ENCODE measurements at places on chromosomes 11 and 22.
A peak's percentile ranks its signal among the peaks of the same experiment; 100 is the strongest.

GRCh38 chr11:61416941-61417340, 12.8 kb downstream of the CPSF7 start:
- no peak for DNase-seq

DNA sequence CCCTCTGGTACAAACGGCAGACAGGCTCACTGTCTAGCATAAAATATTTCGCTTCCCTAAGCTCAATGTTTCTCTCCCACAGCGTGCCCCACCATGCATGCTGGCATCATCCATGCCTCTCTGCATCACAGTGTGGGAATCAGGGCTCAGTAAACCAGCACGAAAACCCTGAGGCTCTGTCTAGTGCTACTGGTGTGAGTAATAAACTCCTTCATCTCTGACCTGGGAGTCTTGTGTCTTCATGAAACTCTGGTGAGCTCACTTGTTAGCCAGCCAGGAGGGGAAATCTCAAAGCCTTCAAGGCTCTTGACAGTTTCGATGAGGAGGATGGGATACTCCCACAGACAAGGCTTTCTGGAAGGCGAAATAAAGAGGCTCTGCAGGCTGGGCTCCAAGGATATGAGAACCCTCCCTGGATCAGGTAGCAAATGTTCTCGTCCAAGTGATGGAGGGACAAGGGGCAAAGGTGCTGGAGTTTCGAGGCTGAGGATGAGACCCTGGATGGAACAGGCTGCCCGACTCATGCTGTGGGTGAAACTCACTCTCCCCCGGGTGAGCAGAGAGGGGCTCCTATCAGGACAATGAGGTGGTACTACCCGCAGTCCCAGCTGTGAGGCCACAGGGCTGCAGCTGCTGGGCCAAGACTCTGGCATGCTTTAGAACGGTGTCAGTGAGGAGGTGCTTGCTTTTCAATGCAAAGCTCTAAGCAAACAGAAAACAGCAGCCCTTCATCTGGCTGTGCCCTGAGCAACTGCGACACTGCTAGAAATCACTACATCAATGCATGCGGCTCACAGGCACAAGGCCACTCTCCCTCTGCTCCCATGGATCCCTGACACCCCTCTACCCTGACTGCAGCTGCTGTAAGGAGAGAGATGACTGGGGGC, 69.3 kb downstream of the SHANK2 start:
- DNase-seq: no peak

- no peak for DNase-seq
Observed at GRCh38 chr11:100821198-100821597, 134.1 kb downstream of the ARHGAP42 start.

DNA sequence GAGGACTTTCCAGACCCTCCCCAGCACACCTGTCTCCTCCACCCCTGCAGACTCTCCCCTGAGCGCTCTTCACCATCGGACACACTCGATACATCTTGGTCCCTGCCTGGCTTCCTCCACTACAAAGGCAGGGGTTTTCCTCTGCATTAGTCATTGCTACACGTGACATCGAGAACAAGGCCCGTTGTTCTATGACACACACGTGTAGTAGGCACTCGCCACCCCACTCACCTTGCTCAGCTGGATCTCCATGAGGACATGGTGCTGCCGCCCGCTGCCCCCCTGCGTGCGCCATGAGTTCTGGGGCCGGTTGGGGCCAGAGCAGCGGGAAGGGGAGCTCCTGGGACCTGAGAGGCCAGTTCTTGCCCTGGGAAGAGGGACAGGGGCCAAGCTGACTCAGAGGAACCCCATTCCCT, 16.7 kb downstream of the ATG2A start:
- peak; percentile 75 for DNase-seq

DNA sequence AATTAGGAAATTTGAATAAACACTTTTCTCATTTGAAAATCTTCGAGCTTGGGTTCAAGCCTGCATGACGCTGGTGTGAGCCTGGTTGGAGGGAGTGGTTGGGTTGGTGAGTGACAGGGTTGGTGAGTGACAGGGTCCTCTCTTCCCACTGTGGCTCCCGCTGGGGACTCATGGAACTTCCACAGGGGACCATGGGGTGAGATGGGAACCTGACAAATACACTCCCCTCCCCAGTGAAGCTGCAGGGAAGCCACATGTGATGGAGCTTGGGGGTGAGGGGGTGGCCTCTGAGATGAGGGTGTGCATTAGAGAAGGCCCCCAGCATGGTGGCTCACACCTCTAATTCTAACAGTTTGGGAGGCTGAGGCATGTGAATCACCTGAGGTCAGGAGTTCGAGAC, 66.8 kb downstream of the RTL6 start:
- DNase-seq: no peak

GRCh38 chr11:44711787-44712608, 14.8 kb upstream of the TSPAN18 start:
- no peak for DNase-seq

- DNase-seq: no peak
Observed at GRCh38 chr11:110891411-110891810, 179.2 kb upstream of the ARHGAP20 start.

GRCh38 chr11:102626676-102627075, 1.5 kb upstream of the MMP20 start:
- DNase-seq: no peak

DNA sequence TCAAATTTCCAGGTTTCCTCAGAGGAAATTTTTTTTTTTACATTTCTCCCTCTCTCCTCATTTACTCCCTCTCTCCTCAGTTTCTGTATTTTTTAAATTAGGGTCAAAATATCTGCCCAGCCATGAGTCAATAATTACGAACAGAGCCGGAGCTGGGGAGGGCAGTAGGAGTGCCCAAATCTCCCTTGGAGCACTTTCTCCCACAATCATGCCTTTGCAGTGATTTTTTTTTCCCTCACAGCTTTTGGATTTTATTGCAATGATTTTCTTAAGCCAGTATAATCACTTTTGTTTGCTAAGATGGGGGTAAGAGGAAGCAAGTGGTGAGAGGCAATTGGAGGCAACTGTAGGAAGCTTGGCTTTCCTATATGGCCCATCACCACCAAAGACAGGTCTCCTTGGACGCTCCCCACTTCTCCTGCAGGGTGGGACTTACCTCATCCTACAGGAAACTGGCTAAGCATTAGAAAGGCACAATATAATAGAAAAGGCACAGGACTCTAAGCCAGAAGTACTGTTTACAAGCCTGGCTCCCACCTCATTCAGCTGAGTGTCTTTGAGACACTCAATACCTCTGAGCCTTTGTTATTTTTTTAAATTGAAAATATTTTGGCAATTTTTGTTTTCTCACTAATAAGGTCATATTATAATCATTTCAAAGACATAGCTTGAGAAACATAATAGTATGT, 192.6 kb upstream of the PITPNB start:
- no peak for DNase-seq

- no peak for DNase-seq
Observed at GRCh38 chr11:28471537-28471936, 363.3 kb downstream of the METTL15 start.

GRCh38 chr11:118252688-118253087, 523 bp upstream of the MPZL3 start:
- DNase-seq: no peak

DNA sequence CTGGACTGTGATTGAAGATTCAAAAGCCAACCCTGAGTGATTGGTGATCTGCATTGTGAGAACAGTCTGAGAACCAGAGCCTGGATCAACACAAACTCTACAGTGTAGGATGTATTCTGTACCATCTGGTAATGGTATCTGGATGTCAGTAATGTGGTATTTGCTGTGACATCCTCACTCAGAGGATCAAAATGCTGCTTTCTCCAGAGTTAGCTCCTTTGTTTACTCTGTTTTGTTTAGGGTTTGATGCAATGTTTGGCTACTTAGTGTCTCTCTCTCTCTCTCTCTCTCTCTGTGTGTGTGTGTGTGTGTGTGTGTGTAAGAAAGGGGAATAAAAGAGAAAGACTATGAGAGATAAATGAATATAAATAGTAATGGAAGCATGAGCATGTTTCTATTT, 24.3 kb downstream of the CASP4 start:
- no peak for DNase-seq

- DNase-seq: no peak
Observed at GRCh38 chr11:26623076-26623659, 51.1 kb upstream of the MUC15 start.

GRCh38 chr22:44913198-44913983, 96.4 kb downstream of the PHF21B start:
- DNase-seq: no peak

DNA sequence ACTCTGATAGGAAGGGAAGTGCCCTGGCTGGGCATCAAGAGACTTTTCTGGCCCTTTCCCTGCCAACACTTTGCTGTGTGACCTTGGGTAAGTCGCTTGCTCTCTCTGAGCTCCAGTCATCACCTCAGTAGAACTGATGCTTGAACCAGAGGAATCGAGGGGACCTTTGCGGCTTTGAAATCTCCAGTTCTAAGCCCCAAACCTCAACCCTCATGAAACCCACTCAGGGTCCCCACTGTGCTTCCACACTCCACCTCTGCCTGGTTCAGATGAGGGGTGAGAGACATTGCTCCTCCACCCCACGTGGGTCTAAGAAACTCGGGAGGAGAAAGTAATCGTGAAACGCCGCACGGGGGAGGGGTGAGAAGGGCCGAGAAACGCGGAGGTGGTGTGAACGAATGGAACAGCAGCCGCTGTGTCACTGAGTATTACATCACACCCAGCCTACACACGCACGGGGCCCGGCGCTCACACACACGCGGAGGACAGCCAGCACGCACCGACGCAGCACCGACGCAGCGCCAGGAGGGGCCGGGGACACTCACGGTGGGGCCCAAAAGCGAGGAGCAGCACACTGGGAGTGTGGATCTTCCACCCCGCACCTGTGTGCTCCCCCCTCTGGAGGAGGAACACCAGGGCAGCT, 4.3 kb downstream of the RTN4RL2 start:
- no peak for DNase-seq

DNA sequence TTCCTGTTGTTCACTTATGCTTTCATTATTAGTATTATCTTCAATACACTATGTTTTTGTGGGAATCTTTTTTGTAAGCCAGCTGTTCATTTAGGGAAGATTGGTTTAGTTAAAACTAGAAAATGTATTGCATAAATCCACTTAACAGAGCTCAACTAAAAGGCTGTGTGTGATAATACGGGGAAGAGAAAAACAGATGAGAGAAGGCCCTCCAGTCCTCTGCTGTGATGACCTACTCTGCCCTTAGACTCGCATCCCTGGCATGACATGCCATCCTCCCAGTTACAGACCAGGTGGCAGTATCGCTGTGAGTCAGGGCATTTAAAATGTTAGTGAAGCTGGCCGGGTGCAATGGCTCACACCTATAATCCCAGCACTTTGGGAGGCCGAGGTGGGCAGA, 173.4 kb upstream of the TTC12 start:
- DNase-seq: no peak

All from T-helper 1 cell (primary cell).